Ovary (tissue), 10 donors: ENCODE measurements at places on chromosomes 1 and 21. TPM values are rescaled to one million over a fixed set of nuclear protein-coding genes. Genes with fewer than 3 reads are reported as not detected.

The RGS2 gene
- 80.4 TPM for polyA plus RNA-seq

The SPRR4 gene
- not detected for polyA plus RNA-seq

The SH2D2A gene
- 0.65 TPM for polyA plus RNA-seq

The GBP7 gene
- not detected for polyA plus RNA-seq

The PCAT6 gene
- 2.8 TPM for polyA plus RNA-seq

The RBP7 gene
- polyA plus RNA-seq = 53.4 TPM

The LCE2C gene
- polyA plus RNA-seq = not detected

The LEPROT gene
- 60.5 TPM for polyA plus RNA-seq

GRCh38 chr1:157176591-157177121 lies 38.5 kb upstream of the ETV3 start:
- DNase-seq = no peak

GRCh38 chr1:213127074-213127473 lies 76.0 kb downstream of the RPS6KC1 start:
- no peak for DNase-seq

DNA sequence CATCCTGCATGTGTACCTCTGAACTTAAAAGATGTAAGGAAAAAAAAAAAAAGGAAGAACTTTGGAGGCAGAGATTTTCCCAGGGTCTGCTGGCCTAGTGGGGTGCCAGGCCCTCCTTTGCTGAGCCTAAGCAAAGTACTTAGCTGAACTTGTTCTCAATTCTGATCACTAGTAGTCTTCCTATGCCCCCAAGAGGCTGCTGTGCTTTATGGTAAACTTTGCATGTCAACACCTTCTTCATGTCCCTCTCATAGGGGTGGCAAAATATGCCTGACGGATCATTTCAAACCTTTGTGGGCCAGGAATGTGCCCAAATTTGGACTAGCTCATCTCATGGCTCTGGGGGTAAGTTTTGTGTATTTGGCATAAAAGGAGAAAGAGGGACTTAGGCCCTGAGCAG lies 1.4 kb upstream of the USP21 start:
- no peak for DNase-seq

- no peak for DNase-seq
Observed at GRCh38 chr1:95118710-95119109, 1.6 kb downstream of the TLCD4 start.

DNA sequence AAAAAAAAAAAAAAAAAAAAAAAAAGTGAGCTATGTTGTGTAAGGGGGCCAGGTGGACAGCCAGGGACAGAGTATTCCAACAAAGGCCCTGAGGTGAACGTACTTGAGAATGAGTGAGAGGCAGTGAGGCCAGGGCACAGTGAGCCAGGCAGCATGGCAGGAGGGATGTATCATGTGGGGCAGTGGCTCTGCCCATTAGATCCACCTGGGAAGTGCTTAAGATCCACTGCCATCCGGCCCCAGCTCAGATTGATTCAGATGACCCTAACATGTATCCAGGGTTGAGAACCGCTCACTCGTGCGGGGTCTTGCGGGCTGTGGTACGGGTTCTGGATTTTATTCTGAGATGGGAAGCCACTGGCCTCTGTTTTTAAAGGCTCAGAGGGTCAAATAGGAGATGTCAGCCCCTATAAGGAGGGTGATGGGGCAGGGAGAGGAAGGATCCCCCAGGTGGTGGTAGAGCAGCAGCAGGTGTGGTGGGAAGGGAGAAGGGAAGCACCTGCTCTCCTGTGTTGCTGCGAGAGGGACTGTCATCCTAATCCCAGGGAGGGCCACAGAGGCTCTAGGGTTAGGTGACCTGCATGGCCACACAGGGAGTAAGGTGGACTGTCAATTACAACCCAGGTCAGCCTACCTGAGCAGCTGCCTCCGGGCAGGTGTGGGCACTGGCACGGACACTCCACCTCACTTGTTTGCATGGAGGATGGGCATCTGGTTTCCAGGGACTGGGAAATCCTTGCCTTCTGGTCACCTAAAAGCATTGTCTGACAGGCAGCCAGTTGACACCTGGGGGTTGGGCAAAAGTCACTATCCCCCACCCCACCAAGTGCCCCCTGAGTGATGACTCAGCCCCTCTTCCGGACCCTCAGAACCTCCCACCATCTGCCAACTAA lies 31.6 kb downstream of the CDK18 start:
- DNase-seq = no peak

DNA sequence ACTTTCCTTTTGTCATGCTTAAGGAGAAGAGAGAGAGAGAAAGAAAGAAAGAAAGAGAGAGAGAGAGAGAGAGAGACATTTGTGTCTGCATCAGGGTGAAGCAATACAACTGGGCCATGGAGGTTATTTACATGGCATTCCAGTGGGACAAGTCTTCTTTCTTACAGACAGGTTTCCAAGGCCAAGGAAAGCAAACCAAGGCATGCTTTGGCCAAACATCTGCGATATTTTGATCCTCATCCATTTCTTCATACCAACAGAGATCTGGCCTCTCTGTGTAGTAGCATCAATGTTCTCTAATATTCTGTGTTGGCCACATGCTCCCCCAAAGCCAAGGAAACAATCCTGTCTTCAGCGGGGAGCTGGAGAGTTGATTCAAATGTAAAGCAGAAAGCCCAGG lies 292.1 kb downstream of the SETD4 start:
- no peak for DNase-seq

DNA sequence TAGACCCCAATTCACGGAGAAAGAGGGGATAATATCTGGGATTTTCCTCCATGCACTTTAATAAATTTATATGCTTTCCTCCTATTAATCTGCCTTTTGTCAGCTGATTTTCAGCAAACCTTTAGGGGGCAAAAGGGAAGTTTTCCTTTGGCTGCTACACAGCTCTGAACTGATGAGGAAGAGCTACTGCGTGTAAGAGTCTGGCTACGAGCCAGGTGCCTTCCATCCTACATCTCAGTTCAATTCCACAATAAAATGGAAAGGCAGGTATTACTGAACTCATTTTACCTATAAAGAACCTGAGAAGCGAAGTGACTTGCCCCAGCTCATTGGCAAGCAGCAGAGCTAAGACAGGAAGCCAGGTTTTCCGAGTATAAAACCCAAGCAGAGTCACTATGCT lies 28.3 kb upstream of the ZNF326 start:
- DNase-seq = no peak

DNA sequence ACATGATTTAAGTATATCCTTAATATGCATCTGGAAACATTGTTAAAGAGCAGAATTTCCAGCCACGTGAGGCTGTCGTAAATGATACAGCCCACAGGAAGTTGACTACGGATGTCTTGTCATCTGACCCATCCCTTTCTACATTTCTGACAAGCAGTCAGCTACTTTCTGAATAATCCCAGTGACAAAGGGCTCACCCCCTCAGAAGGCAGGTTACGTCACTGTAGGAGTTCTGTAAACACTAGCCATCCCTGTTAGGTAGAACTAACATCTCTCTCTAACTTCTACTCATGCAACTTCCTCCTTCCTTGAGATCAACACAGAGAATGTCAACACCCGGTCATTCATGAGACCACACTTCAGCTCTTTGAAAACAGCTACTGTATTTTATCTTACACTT lies 259.2 kb downstream of the GREM2 start:
- DNase-seq = no peak

- no peak for DNase-seq
Observed at GRCh38 chr1:111441573-111442192, 7.4 kb downstream of the WDR77 start.

DNA sequence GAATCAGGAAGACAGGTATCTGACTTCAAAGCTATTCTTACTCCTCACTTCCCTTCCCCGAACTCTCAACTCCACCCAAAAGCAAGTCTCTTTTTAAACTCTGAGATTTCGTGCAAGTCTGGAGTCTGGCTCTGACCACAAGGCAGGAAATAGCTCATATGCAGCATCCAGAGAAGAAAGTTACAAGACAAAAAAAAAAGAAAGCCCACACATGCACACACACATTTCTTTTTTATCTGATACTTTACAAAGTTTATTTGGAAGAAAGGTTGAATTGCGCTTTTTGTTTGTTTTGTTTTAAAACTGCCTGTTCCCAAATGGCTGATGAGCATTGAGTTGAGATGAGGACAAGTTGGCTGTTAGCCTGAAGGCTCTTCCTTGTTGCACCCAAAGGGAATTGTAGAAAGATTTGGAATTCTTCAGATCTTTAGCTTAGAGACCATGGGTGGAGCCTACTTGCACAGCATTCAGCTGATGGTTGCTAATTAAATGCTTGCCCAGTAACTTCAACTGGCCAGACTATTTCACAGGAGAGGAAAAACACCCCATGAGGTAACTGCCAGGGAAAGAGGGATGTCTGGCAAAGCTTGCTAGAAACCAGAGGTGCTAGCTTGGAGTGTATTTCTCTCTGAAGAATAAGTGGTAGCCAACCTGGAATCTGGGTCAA lies 490.3 kb downstream of the TTLL7 start:
- no peak for DNase-seq

DNA sequence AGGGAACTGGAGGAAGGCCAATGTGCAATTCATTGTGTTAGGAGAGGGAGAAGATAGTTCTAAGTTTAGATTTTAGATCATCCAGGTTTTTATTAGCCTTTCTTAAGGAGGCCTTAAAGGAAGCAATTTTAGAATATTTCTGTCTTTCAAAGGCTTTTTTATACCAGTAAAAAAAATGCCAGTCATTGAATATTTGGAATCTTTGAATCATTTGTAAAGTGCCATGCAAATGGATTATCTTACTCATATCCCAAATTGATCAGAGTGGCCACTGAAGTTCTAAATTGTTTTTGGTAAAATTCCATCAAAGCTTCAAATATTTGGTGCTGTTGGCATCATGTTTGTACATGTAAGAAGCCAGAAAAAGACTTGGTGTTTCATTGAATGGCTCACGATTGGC lies 244.8 kb downstream of the RPS6KC1 start:
- no peak for DNase-seq

GRCh38 chr21:44582055-44582454 lies 1.7 kb upstream of the KRTAP10-5 start:
- no peak for DNase-seq

DNA sequence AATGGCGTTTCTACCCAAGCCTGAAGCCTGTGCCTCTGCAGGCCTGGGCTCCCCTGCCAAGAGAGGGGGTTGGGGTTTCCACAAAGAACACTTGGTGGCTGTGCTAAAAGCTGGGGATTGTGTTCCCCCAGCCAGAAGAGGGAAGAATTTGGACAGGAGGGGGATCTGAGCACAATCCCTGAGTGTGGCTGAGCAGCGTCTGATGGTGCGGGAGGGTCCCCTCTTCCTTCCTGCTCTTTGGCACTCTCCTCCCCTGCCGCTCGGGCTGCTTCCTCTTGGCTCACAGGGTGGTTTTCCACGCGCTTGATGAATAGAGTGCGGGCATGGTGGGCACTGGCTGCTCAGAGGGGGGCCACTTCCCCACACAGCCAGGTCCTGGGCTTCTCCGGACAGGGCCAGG lies 3.7 kb downstream of the GPR37L1 start:
- no peak for DNase-seq
